NCI-H2029 treated with DMSO at 0.1 percent for 48 hours (cell line): ENCODE measurements at places on chromosomes 3 and 15.

DNA sequence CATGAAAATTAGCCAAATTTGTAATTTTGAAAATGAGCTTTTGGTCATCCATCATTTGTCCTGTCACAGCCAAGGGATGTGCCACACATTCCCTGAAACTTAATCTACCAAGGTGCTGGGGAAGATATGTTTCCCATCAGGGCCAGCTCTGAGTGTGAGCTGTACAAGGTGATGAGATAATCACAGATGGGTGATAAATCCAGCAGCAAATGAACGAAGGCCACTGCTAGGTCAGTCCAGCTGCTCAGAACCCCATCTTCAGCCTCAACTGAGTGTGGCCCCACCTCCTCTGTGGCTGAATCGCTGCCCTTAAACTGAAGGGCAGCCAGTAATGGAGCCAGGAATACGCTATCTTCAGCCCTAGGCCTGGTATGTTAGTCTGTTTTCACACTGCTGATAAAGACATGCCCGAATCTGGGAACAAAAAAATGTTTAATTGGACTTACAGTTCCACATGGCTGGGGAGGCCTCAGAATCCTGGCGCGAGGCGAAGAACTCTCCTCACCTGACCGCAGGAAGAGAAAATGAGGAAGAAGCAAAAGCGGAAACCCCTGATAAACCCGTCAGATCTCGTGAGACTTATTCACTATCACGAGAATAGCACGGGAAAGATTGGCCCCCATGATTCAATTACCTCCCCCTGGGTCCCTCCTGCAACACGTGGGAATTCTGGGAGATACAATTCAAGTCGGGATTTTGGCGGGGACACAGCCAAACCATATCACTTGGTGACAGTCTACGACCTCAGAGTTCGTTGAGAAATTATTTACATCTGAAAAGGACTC lies 553.0 kb downstream of the NTRK3 start:
- no peak for DNase-seq

- no peak for DNase-seq
These were observed 218.4 kb upstream of the MLF1 start for GRCh38 chr3:158352551-158352950.

- no peak for DNase-seq
These were observed 10.5 kb downstream of the ANXA2 start for GRCh38 chr15:60387321-60387720.

- DNase-seq, result no peak
These were observed 72.6 kb downstream of the SAMMSON start for GRCh38 chr3:70072180-70072579.

DNA sequence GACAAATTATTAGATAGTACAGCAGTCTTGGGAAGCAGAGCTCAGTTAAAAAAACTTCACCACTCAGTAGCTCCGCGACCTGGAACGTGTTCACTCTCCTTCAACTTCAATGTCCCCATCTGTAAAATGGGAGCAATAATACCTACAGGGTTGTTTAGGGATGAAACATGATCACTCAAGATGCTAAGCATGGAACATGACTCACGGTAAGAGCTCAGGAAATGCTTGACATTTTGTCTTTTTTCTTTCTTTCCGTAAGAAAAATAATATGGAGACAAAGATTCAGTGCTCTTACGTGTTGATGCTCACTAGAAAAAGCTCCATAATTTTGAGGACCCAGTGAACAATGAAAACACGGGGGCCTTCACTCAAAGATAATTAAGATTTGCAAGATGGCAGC lies 606.7 kb upstream of the MDFIC2 start:
- DNase-seq, result no peak

- DNase-seq, result no peak
These were observed 2.9 kb downstream of the TIMP4 start for GRCh38 chr3:12155828-12156227.

DNA sequence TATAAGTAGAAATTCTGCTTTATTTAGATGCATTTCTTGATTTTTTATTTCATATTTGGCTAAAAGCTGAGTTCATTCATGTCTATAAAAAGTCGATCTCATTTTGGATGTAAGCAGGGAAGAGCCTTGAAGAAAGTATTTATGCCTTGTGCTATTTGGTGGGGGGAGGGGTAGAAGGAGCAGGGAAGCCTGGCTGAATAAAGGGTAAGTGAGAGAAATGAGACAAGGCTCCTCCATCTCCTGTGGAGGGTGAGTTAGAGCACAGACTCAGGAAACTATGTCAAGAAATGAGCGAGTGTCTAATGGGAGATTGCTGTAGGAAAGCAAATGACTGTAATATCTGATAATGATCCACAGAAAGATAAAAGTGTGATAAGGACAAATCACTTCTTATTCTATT lies 121.8 kb upstream of the ATP11B start:
- no peak for DNase-seq

DNA sequence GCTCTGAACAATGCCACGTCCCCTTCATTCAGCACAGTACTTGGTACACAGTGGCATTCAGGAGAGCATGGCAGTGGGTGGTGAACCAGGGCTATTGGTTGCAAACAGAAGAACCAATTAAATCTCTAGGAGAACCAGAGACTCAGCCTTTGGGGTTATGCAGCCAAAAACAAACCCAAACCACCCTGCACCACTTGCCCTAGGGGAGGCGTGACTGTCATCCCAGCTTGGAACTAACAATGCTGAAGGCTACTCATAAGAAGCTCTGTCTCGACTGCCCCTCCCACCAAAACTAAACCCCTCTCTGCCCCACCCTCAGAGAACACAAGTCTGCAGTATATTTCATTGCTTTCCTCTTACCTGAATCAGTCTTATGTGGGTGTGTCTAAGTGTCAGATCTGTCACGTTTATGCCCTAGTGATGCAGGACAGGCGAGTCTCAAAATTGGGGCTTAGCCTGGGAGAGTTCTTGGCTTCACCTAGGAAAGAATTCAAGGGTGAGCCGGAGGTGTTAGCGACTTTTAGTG lies 15.2 kb upstream of the KLHL40 start:
- DNase-seq, result no peak

DNA sequence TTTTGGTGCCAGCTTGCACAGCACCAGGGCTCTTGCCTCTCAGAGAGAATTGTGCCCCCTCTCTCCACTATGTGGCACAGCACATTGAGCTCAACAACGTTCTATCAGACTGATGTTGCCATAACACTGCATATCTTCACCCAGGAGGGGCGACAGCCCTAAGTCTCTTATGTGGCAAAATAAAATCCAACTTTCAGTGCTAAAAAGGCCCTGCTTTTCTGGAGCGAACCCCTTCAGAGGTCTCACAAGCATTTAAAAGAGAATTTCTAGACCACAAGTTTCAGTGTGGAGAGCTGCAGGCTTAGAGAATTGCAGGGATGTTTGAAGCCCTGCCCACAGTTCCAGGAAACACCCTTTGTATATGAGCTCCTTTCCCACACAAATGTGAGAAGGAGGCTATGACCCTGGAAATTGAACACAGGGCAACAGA lies 85.5 kb downstream of the LIPC start:
- no peak for DNase-seq

- no peak for DNase-seq
These were observed 830 bp downstream of the SEMA4B start for GRCh38 chr15:90201944-90202375.

DNA sequence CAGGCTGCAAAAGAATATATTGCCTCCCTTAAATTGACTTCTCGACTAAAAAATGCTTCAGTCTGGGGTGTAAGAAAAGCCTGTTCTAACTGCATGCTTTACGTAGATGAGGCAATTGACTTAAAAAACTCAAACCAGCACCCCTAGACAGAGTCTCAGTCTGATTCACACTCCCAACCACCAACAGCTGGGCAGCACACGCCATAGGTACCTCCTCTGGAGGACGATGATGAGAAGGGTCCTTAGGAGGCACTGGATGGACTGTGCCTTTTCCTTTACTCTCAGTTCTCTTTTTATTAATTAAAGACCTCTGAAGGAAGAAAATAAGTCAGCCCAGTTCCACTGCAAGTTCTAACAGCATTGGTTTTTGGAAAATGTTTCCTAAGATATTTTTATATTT lies 175.0 kb downstream of the PDZRN3 start:
- no peak for DNase-seq

DNA sequence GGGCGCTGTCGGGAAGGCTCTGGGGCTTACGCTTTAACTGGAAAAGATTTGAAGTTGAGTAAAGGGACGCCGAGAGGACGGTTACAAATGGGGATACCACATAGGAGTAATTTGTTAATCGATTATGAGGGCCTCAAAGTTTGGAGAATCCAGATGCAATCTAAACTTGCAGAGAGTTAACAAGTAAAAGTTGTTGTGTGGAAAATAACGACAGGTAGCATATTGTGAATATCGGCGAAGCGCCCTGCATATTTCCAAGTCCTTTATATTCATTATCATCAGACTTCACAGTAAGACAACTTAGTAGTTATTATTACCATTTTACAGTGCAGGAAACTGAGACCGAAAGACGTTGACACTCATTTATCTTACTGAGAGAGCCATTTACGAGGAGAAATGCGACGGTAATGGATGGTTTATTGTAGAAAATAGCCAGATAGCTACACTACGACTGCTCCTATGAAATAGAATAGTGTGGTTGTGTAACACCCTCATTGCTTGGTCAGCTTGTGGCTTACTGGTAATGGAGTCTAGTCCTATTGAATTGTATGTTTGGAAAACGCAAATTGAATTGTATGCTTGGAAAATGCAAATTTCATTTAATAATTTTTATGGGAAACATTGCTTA lies 700 bp downstream of the MKRN2 start:
- no peak for DNase-seq

DNA sequence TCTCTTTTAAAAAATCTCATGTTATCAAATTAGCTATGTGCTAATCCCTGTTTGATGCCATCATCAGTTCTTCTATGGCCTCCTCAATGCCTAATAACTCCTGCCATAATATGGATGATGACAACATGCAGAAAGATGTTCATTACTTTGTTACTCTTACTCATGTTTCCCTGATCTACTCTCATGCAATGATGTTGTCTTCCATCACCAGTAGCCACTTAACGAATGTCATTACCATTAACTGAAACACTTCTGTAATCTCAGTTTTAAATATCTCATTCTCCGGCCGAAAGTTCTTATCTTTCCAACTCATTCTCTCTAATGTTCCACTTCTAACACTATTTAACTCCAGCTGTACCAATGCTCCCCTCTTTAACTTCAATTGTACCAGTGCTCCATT lies 1187.7 kb downstream of the OTOL1 start:
- no peak for DNase-seq

DNA sequence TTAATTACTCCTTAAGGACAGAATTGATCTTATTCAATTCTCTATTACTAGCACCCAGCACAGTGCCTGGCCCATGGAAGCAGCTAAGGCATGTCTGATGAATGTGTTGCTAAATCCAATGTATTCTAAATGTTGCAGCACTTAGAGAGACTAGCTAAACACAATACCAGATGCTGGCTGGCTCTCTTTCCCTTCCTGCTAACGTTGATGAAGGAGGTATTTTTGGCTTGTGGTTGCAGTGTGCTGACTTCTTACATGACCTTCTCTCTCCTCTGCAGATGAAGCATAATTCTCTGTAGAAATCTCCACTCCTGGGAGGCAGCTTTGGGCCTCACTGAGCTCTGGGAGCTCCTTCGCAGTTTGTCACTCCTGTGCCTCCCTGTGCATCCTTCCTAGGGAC lies 183.6 kb downstream of the PEX5L start:
- DNase-seq, result no peak

DNA sequence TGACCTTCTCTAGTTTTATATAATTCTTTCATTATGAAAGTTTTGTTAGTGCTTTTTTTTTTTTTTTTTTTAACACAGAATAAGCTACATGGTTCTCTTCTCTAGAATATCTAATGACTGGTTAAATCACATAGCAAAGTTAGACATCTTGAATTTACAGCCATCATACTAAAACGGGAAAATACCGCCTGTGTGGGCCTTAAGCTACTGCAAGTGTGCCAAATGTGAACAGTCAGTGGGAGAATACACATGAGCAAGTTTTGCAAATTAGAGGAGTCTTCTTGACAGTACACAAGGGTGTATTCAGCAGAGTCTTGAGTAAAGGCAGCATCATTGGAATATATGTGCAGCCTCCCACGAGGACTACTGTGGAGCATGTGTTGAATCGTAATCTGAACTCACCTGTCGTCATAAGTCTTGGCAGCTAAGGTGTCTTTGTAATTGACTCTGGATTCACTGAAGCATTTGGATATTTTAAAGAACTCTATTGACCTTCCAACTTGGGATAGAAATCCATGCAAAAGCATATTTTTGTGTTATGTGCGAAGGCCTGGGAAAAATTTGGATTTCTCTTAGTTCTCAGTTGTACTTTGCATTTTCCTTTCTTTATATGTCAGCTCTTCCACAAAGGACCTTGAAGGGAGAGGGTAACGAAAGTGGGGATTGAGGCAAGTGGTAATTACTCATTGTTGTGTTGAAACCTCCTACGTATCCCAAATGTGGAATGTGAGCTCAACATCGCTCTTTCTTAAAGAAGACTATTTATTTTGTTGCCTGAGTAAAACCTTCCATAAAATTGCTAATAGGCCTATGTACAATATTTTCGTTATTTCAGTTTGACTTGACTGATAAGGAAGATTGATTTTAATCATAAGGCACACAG lies 117.4 kb downstream of the ATG7 start:
- no peak for DNase-seq

GRCh38 chr3:16516695-16517481 lies 3.4 kb upstream of the RFTN1 start:
- no peak for DNase-seq

DNA sequence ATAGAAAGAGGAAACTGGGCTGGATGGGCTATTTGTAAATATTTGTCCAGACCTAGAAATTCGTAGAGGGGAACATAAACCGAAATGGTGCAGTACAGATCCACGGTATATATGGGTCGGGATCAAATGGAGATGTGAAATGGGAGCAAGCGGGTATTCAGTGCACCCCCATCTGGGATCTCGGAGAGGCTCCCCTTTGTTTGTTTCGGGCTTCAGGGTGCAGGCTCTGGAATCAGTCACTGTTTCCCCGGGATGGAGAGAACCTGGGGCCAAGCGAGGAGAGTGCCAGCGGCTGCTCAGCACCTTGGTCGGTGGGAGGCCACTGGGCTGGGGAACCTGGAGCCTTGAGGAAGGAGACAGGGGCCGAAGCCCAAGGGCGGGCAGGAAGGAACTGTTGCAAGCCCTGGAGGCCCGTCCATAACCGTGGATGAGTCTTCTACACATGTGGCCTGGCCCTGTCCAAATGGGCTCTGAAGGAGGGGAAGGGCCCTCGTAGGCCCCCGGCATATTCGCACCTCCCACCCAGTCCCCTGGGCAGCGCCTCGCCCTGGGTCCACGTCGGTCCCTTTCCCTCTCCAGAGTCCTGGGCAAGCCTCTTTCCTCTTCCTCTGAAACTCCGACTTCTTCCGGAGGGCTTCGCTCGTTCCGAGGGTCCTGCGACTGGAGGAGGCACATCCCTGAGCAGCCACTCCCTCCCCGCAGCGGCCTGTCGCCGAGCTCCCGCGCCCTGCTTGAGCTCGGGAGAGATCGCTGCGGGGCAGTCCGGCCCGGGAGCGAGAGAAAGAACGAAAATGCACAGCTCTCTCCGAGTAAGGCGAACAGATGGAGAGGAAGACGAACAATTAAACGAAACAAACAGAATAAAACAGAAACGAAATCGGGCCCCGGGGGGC lies 3.0 kb downstream of the ISL2 start:
- DNase-seq, result no peak

- DNase-seq, result peak; percentile 81
These were observed at the start of gene GMPS for GRCh38 chr3:155870133-155870944. Gene GMPS, plus strand, starts transcription at chr3:155870650. Its CDS starts 221 bp downstream, at chr3:155870871.

- DNase-seq, result no peak
These were observed 60.4 kb upstream of the ATP2B2 start for GRCh38 chr3:10565814-10566213.
